ENCODE measurements at places on chromosomes 2 and 18.

- DNase-seq, result no peak
These were observed 8.2 kb downstream of the RALBP1 start for GRCh38 chr18:9483526-9483925.

- peak; percentile 33 for DNase-seq
These were observed 35.1 kb downstream of the GALM start for GRCh38 chr2:38700881-38701458.

DNA sequence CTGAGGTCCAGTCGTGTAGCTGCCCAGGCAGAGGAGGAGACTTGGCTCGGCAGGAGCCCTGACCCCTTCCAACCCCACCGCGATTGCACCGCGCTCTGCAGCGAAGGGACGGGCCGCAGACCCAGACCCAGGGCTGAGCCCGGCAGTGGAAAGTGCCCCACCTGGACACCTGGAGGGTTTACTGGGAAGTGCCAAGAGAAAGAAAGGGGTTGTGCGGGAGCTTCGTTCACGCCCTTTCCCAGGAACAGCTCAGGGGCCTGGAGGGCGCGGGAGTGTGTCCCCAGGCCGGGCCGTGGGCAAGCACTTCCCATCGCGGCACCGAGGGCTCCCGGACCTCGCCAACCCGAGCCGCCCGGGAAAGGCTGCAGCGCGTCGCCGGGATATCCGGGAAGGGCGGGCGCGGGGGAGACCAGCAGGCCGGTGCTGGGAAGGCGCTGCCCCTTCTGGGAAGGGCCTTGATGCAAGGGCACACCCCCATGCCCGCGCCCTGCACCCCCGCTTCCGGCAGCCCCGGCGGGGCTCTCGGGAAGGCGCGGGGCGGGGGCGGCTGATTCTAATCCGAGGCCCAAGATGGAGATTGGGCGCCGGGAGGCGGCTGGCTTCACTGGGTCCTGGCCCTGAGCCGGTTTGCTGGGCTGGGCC lies 36.1 kb upstream of the MRPL33 start:
- DNase-seq, result peak; percentile 10

- no peak for DNase-seq
These were observed 108.7 kb downstream of the NCKAP5 start for GRCh38 chr2:133459590-133459989.

DNA sequence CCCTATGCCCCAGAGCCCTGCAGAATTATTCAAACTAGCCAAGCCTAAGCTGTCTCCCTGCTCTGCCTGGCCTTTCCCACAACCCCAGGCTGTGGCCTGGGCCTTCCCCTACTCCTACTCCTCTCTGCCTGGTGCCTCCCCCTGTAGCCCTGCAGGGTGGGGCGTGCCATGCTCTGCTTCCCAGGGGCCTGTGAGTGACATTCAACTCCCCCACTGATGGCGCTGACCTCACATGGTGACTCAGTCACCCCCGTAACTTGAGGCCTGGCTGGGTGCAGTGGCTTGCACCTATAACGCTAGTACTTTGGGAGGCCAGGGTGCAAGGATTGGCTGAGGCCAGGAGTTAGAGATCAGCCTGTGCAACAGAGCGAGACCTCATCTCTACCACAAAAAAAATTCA lies 60.6 kb downstream of the KIF1A start:
- no peak for DNase-seq

- DNase-seq, result no peak
These were observed 316.8 kb downstream of the AFF3 start for GRCh38 chr2:99825630-99826029.

DNA sequence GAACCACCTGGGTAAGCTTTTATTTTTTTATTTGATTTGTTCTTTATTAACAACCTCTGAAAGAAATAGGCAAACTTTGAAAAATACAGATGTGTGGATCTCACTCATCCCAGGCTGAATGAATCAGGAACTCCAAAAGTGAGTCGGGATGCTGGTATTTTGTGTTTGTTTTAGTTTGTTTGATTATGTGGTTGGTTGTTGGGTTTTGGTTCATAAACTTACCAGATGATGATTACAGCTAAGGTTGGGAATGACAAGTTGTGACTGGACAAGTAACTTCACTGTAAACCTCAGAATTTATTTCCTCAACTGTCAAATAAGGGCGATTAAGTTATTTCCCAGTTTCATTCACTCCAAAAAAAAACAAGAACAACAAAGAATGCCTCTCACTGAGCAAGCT lies 80.5 kb upstream of the KIF5C start:
- DNase-seq, result peak; percentile 42

- DNase-seq, result no peak
These were observed 23.3 kb downstream of the PHLPP1 start for GRCh38 chr18:62738639-62739038.

GRCh38 chr2:167181688-167182087 lies 293.4 kb downstream of the XIRP2 start:
- no peak for DNase-seq

DNA sequence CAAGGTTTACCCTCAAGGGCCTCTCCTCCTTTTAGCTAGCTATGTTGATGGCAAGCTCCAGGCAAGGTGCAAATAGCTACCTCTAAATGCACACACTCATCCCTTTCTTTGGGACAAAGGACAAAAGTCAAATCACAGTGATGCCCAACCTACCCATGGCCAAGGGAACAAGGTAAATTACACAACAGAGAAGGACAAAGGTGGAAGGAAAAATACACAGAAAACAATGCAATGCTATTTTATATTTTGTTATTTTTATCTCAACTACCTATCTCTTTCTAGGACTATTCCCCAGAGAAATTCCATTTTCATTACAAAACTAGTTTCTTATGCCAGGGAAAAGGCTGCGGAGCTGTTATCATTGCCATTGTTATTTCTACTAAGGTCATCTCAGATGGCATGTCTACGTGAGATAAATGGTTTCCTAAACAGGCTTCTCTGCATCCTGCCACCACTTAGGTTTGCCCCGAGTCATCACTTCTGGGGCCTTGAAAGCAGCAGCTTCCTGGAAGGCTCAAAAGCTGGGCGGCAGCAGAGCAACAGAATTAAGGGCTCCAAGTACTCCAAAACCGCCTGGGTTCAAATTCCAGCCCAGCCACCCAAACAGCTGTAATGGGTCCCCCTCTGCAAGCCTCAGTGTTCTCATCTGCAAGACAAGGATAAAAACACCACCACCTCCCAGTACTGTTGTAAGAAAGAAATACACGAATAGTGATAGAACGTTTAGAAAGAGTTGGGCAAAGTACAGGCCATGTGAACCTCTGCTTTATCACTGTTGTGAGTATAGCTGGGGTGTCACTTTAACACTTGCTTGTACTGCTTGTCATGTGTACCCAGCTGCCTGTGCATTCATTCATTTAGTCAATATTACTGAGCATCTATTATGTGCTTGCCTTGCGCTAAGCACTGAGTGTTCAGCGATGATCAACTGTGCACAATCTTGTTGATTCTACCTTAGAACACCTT lies 20.9 kb downstream of the BCL2 start:
- no peak for DNase-seq

- no peak for DNase-seq
These were observed 59.5 kb downstream of the TMEM131 start for GRCh38 chr2:97936199-97936598.

DNA sequence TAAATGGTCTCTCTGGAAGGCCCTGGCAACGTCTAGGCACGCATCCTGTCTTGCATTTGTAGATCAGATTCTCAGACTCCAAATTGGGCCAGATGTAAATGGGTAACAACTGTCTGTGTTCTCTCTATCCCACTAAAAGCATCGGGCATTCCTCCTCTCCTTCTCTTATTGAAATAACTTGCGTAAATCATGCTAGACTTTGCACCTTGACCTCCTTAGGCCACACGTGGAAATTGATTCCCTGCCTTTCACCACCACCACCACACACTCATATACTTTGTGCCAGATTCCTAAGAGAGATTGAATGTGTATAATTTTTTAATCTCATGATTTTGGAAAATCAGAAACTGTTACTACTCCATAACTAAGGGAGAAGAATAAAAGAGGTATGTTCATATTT lies 21.3 kb downstream of the MAPRE3 start:
- no peak for DNase-seq

DNA sequence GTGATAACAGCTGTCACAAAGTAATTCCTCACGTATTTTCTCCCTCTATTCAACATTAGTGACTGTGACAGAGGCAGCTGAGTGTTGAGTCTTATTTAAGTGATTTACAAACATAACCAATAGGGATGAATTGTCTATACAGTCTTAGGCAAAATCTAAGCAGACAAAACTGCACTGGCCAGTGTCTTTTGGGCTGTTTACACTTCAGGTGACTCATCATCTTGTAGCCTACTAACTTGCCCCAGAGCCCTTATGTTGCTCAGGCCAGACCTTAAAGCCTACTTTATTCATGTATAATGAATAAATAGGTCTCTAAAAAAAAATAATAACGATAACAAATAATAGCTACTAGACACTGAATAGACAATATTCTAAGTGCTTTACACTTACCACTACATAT lies 17.2 kb downstream of the THOC1 start:
- DNase-seq, result peak; percentile 23
